ENCODE measurements at places on chromosomes 4 and X.

GRCh38 chrX:112512509-112512908 lies 167.2 kb downstream of the LHFPL1 start:
- no peaks in the 10 kb centered on the region for H3K4me1 ChIP-seq
- H3K27ac ChIP-seq: no peak overlapping the region
- H3K4me3 ChIP-seq: no peak overlapping the region
- H3K36me3 ChIP-seq: no peaks in the 10 kb centered on the region
- no peak for DNase-seq

DNA sequence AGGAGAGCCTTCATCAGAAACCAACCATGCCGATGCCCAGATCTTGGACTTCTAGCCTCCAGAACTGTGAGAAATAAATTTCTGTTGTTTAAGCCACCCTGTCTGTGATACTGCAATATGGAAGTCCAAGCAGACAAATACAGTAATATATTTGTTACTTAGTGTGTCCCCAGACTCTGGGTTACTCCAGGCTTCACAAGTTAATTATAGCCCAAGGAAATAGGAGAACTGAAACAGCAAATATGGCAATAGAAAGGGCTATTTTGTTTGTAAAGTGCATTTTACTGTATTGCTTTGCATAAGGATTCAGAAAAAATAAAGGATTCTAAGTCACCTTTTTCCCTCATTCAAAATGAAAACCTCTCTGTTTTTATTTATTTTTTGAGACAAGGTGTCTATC lies 15.7 kb downstream of the TIGD4 start:
- H3K27ac ChIP-seq: no peak overlapping the region
- H3K27me3 ChIP-seq: no peaks in the 10 kb centered on the region
- no peaks in the 10 kb centered on the region for H3K4me1 ChIP-seq
- DNase-seq: no peak

- H3K4me1 ChIP-seq: no peaks in the 10 kb centered on the region
- no peaks in the 10 kb centered on the region for H3K27me3 ChIP-seq
- H3K36me3 ChIP-seq: no peaks in the 10 kb centered on the region
- no peak for DNase-seq
These were observed 119.0 kb upstream of the WDR17 start for GRCh38 chr4:175946472-175947116.

DNA sequence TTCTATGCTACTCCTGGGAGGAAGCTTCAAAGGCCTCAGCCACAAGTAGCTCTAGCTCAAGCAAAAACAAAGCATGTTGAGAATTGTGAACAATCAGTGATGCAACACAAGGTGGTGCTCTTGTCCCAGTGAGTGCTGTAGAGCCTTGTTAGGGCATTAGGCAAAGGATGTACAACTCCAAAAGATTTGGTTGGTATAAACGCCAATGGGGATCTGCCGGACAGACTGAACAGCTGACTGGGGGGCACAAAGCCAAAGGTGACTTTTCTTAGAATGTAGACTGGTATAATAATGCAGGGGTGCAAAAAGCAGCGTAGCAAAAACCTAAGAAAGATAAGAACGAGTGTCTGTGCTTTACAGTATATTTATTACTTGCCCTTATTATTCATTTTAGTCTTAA lies 62.6 kb upstream of the ALB start:
- no peaks in the 10 kb centered on the region for H3K36me3 ChIP-seq
- H3K27ac ChIP-seq: no peak overlapping the region
- DNase-seq: no peak
- H3K27me3 ChIP-seq: no peaks in the 10 kb centered on the region

GRCh38 chrX:42530027-42530426 lies 247.9 kb downstream of the PPP1R2C start:
- no peak for DNase-seq
- H3K27me3 ChIP-seq: no peaks in the 10 kb centered on the region
- no peaks in the 10 kb centered on the region for H3K36me3 ChIP-seq
- no peaks in the 10 kb centered on the region for H3K4me1 ChIP-seq
- no peak overlapping the region for H3K4me3 ChIP-seq

DNA sequence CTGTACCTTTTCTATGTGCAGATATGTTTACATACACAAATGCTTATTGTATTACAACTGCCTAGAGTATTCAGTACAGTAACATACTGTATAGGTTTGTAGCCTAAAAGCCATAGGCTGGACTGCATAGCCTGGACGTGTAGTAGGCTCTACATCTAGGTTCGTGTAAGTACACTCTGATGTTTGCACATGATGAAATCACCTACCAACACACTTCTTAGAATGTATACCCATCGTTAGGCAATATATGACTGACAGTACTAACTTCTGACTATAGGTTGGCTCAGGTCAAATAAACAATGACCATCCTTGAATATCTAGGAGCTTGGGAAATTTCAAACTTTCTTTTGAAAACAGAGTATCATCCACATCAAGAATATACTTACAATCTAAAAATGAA lies 139.0 kb downstream of the CORIN start:
- H3K4me1 ChIP-seq: no peaks in the 10 kb centered on the region
- no peak for DNase-seq
- H3K4me3 ChIP-seq: no peak overlapping the region
- H3K36me3 ChIP-seq: no peaks in the 10 kb centered on the region

DNA sequence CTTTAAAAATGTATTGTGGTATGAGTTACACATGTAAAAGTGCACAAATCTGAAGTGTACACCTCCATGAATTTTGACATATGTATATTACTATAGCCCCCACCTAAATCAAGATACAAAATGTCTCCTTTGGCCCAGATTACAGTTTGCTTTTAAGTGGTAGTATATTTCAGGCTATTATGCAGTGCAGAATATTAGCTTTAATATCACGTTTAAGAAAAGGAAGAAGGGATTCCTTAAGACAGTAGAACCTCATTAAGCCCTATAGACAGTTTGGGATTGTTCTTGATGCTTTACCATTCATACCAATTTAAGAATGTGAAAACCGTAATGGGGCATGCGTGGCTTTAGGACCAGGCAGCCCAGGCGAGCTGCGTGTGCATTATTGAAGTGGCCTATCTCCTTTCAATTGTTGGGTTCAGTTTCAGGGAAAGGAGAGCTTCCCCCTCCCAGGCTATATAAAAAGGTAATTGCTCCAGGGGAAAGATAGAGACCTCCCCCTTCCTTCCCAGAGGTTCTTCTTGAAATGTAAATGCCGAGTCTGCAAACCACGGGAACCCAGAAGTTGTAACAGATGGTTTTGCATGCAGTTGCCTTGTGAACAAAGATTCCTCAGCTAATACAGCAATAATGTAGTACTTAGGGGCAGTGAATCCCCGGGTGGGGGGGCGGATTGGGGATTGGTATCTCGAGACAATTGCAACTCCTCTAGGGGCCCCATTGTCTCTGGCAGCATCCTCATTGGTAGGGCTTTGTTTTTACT lies 106.1 kb downstream of the UCHL1 start:
- H3K27me3 ChIP-seq: no peaks in the 10 kb centered on the region
- H3K4me3 ChIP-seq: no peak overlapping the region
- H3K27ac ChIP-seq: no peak overlapping the region
- H3K4me1 ChIP-seq: no peaks in the 10 kb centered on the region
- DNase-seq: no peak

GRCh38 chrX:71160475-71160874 lies 15.8 kb downstream of the NLGN3 start:
- H3K36me3 ChIP-seq: no peaks in the 10 kb centered on the region
- no peaks in the 10 kb centered on the region for H3K27me3 ChIP-seq
- H3K4me3 ChIP-seq: no peak overlapping the region
- H3K27ac ChIP-seq: no peak overlapping the region

GRCh38 chr4:31422006-31422405 lies 701.8 kb downstream of the PCDH7 start:
- no peak overlapping the region for H3K4me3 ChIP-seq
- no peaks in the 10 kb centered on the region for H3K27me3 ChIP-seq
- H3K27ac ChIP-seq: no peak overlapping the region

DNA sequence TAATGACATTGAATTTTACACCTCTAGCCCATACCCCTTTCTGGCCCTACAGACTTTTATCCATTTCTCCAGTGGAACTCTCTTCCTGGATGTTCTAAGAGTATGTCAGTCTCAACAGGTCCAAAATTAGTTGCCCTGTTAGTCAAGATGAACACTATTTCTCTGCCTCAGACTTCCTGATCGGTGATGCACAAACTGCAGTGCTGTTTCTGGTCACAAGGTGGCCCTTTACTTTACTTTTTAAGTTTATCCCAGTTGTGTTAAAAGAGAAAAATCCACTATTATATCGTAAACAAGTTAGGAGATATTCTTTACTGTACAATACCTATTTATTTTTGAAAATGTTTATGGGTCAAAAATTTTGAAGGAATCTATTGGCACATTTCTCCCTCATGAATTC lies 13.1 kb downstream of the TCEAL7 start:
- DNase-seq: no peak
- H3K4me3 ChIP-seq: no peak overlapping the region
- no peak overlapping the region for H3K27ac ChIP-seq

DNA sequence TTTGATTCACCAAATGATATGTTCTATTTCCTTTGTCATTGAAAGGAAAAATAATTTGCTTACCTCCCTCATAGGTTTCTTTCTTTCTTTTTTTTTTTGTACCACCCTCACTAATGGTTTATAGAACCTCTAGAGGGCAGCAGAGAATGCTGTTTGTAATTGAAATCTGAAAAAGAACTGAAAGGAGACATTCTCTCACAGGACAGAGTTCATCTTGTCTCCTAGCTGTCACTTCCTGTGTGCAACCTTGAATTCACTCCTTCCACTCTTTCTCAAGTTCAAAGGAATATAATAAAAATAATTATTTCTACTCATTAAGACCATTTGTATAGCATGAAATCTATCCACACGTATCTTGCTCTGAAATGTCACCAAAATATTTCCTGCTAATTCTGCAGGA lies 51.0 kb downstream of the GUCY1B1 start:
- H3K36me3 ChIP-seq: no peaks in the 10 kb centered on the region
- H3K27ac ChIP-seq: no peak overlapping the region

All from effector memory CD4-positive, alpha-beta T cell (primary cell).